ENCODE measurements at places on chromosomes 7 and 10. TPM values are rescaled to one million over a fixed set of nuclear protein-coding genes. Genes with fewer than 3 reads are reported as not detected.

DNA sequence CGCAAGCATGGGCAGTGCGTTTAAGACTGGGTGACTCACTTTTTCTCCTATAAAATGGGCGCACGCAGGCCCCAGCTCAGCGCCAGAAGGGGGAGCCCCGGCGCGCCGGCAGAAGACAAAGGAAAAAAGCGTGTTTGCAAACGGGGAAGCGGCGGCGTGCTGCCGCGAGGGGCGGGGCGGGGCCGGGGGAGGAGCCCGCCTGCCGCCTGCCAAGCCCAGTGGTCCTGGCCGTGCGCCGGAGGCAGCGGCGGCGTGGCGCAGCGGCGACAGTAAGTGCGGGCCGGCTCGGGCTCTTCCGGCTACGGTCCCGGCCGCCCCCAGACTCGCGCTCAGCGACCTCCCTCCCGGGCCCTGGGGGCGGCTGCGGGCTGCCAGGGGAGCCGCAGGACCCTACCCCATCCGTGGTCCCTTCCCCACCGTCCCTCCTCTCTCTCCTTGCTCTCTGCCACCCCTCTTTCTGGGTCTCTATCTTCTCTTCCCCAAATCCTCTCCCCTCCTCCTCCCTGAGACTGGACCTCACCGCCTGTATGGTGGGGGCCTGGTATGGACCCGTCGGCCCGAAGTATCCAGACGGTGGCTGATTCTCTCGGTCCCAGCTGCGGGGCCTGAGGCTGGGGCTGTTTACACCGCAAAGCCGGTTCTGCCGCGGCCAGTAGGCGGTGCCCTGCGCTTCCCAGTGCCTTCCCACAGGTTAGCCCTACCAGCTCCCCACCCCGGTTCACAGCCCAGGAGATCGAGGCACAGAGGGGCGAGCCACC is at the start of gene SLC29A3:
SLC29A3 (plus strand) TSS at position 218 of the 758 bp plus-strand sequence; CDS start at position 269, 51 bp downstream.
- H3K27ac ChIP-seq, result peak within 1 kb of the TSS; percentile 46
- peak; percentile 88 for DNase-seq
- peak within 1 kb of the TSS; percentile 77 for H3K4me3 ChIP-seq
- H3K27me3 ChIP-seq, result no peaks in the 10 kb centered on the region
- H3K36me3 ChIP-seq, result no peaks in the 10 kb centered on the region

- H3K27me3 ChIP-seq, result no peaks in the 10 kb centered on the region
- peak; percentile 84 for DNase-seq
- no peak overlapping the region for H3K4me3 ChIP-seq
- H3K27ac ChIP-seq, result no peak overlapping the region
- H3K36me3 ChIP-seq, result no peaks in the 10 kb centered on the region
- peaks cover under 1% of the 10 kb centered on the region for H3K4me1 ChIP-seq
These were observed 27.3 kb downstream of the PPIF start for GRCh38 chr10:79374312-79375191.

DNA sequence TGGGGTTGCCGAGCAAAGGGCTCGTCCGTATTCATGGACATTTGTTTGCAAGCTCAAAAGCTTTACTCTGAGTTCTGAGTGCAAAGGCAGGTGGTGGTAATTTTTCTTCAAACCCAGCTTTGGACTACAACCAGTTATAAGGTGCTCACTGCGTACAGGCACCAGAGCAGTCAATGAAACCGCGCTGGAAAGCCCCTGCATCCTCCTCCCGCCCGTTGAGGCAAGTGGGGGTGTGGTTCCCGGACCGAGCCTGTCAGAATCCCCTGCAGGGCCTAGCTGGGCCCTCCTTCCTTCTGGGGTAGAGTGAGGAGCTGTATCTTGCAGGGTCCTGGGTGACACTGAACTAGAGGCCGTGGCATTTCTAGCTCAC is 22.3 kb downstream of the AMZ1 start:
- no peak overlapping the region for H3K4me3 ChIP-seq
- no peak for DNase-seq
- H3K27me3 ChIP-seq, result no peaks in the 10 kb centered on the region
- H3K36me3 ChIP-seq, result no peaks in the 10 kb centered on the region
- H3K4me1 ChIP-seq, result peaks cover 44% of the 10 kb centered on the region

The OR6V1 gene
- total RNA-seq, result not detected

GRCh38 chr10:133127291-133128125 is 32.5 kb upstream of the KNDC1 start:
- H3K27me3 ChIP-seq, result peaks cover 11% of the 10 kb centered on the region
- H3K4me1 ChIP-seq, result no peaks in the 10 kb centered on the region
- no peaks in the 10 kb centered on the region for H3K36me3 ChIP-seq
- H3K4me3 ChIP-seq, result no peak overlapping the region

DNA sequence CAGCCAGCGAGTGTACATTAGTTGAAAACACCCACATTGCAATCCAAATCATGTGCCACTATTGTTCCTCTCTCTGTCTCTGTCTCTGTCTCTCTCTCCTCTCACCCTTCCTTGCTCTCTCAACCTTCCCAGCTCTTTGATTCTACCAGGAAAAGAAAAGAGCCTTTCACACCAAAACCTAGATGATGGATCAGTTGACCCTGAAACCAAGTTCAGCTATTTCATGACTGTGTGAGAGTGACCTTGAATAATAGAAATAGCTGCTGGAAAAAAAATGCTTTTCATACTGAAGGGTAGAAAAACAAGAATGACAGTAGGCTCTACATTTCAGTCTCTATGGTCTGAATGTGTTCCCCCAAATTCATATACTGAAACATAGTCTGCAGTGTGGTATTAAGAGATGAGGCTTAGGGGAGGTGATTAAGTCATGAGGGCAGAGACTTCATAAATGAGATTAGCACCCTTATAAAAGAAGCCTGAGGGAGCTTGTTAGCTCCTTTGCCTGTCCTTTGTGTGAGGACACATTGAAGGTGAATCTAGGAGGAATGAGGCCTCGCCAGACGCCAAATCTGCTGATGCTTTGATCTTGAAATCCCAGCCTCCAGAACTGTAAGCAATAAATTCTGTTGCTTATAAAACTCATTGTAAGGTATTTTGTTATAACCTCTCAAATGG is 65.2 kb downstream of the LYZL1 start:
- H3K36me3 ChIP-seq, result no peaks in the 10 kb centered on the region
- peaks cover 12% of the 10 kb centered on the region for H3K4me1 ChIP-seq
- DNase-seq, result no peak
- H3K27me3 ChIP-seq, result no peaks in the 10 kb centered on the region

DNA sequence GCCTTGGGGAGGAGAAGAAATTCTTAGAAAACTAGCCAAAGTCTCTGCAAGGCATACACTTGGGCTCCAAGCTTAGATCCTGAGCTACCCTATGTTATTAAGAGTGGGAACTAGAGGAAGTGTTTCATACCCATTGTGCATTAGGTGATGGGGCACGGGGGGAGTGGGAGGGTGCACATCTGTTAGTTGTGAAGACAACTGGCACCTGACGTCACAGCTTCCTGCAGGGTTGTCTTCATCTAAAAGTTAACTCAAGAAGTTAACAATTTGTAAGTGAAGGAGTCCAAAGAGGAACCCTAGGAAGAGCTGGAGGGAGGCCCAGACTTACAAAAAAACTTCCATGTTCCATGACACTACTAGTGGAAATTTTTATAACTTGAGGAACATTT is 158.1 kb downstream of the ADRA2A start:
- DNase-seq, result no peak
- no peaks in the 10 kb centered on the region for H3K36me3 ChIP-seq
- H3K27me3 ChIP-seq, result no peaks in the 10 kb centered on the region
- H3K27ac ChIP-seq, result no peak overlapping the region
- H3K4me1 ChIP-seq, result no peaks in the 10 kb centered on the region
- no peak overlapping the region for H3K4me3 ChIP-seq

DNA sequence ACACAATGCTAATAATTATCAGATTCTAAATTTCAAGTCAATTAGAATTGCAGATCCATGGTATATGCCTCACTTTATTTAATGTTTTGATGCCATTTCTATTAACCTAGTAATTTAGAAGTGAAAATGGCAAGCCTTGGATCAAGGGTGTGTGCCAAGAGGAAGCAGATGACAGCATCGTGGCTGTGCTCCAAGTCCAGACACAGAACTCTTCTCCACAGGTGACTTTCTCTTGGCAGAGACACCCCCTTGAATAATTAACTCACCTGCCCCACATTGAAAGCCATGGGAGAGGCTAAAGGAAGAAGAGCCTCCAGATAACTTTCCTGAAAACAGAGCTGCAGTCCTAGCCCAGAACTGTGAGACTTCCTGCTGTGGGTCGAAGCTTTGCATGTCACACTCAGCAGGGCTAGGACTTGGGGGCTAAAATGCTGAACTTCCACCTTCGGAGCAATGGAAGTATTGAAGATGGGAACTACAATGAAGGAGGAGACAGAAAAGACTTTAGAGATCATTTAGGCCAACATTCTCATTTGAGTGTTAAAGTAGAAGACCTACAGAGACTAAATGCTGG is 996 bp upstream of the C10orf90 start:
- no peaks in the 10 kb centered on the region for H3K27me3 ChIP-seq
- H3K36me3 ChIP-seq, result no peaks in the 10 kb centered on the region
- no peak for DNase-seq
- no peak overlapping the region for H3K27ac ChIP-seq
- no peak overlapping the region for H3K4me3 ChIP-seq
- H3K4me1 ChIP-seq, result no peaks in the 10 kb centered on the region

The NODAL gene
- total RNA-seq, result 0.25 TPM

GRCh38 chr7:8254215-8254614 is 7.8 kb downstream of the ICA1 start:
- H3K27me3 ChIP-seq, result no peaks in the 10 kb centered on the region
- no peaks in the 10 kb centered on the region for H3K4me1 ChIP-seq
- DNase-seq, result no peak
- no peak overlapping the region for H3K4me3 ChIP-seq

DNA sequence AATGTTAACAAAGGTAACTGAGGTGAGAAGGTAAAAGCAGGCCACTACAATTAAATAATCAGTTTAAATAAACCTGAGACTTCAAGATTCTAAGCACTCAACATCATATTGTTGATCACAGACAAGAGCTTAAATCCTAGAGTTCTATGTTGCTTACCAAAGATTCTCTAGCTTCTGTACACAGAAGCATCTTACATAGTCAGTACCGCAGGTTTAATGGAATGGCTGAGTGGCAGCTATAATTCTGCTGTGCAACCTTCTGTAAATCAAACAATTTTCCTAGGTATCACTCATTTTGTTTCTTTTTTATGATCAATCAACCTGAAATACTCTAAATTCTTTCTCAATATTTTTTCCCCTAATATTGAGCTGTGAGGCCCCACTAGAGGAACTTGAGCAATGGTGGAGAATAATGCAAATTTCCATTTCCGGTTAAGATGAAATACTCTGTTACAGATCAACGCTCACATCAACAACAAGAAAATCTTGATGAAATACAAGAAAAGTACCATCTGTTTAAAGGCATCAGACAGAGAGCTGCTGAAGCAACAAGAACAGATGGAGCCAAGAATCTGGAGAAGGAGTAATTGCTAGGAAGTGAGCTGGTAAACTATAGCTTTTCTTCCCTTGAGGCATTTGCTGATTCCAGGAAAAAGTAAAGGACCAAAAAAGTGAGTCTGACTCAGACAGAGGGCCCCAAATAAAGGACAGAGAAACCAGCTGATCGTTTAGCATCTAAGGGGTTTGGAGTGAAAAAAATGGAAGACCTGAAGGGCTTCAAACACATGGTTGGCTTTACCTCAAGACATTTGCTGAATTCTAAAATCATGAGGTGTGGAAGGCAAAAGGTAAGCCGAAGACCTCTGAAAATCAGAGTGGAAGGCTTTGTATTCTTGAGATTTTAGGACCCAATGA is 22.6 kb downstream of the PNPLA8 start:
- H3K36me3 ChIP-seq, result peaks cover 12% of the 10 kb centered on the region
- no peaks in the 10 kb centered on the region for H3K4me1 ChIP-seq
- H3K4me3 ChIP-seq, result no peak overlapping the region
- H3K27me3 ChIP-seq, result no peaks in the 10 kb centered on the region
- H3K27ac ChIP-seq, result no peak overlapping the region
- no peak for DNase-seq

The C7orf57 gene
- not detected for total RNA-seq

GRCh38 chr7:30348083-30348560 is 63.7 kb downstream of the ZNRF2 start:
- no peak overlapping the region for H3K27ac ChIP-seq
- no peaks in the 10 kb centered on the region for H3K36me3 ChIP-seq
- H3K4me1 ChIP-seq, result peaks cover 28% of the 10 kb centered on the region
- DNase-seq, result peak; percentile 83
- H3K4me3 ChIP-seq, result no peak overlapping the region

DNA sequence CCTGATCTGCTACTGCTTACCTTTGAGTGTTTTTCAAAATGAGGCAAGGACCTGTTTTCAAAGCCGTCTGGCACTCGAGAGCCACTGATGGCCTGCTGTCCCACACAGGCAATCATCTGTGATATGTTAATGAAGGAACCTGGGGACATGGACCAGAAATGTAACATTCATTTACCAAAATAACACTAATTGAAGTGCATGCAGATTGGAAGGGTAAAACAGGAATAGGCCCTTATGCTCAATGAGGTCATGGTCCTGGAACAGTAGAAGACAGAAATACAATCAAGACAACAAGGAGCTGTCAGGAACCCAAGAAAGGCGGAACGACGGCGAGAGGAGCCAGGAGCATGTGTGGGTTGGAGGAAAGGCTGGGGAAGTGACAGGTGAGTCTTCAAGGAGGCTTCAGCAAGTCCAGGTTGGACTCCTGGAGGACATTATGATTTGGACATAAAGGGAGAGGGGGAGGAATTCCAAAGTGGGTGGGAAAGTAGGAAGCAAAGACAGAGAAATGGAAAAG is 28.3 kb downstream of the POLR3A start:
- peaks cover 61% of the 10 kb centered on the region for H3K36me3 ChIP-seq
- no peaks in the 10 kb centered on the region for H3K4me1 ChIP-seq
- DNase-seq, result no peak
- H3K27ac ChIP-seq, result no peak overlapping the region
- H3K4me3 ChIP-seq, result no peak overlapping the region

DNA sequence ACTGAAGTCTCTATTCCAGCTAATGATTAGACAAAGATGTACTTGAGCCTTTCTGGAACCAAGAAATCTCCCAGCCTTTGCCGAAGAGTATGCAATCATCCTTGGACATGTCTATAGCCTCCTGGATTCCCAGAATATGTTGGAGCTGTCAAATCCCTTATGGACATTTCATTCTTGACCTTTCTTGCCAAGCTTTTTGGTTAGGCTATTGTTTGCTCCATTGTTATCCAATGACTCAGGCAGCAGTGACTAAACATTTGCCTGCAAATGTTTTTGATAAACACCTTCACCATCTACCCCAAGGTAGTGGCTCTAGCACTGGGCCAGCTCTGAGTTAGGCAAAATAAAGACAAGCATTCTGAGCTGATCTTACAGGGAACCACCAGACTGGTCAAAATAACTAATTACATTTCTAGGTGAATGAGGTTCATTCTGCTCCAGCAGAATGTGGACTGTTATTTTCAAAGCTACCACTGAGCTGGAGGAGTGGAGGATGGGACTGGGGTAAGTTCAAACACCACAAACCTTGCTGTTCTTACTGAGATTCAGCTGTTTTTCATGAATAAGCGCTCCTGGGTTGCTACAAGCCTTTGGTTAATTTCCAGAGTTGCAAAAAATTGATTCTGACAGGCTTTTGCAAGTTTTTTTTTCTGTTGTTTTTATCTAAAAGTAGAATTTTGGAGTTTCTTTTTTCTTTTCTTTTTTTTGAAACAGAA is 81.0 kb downstream of the TMEM270 start:
- no peaks in the 10 kb centered on the region for H3K27me3 ChIP-seq
- H3K4me1 ChIP-seq, result no peaks in the 10 kb centered on the region
- no peak overlapping the region for H3K4me3 ChIP-seq
- no peak for DNase-seq

All from cardiac muscle cell (in vitro differentiated cells and primary cell).